Right lung (tissue), 10 donors: ENCODE measurements at places on chromosomes 6 and 20. TPM values are rescaled to one million over a fixed set of nuclear protein-coding genes. Genes with fewer than 3 reads are reported as not detected.

Gene CCDC167
- polyA plus RNA-seq = 22.4 TPM

Gene SPATS1
- polyA plus RNA-seq = not detected

Gene LIME1
- 2.9 TPM for polyA plus RNA-seq

- no peak for DNase-seq
These were observed 120.2 kb upstream of the CLDN20 start for GRCh38 chr6:155143578-155144106.

Gene RCAN2
- 2.9 TPM for polyA plus RNA-seq

GRCh38 chr6:3484192-3484591, 27.3 kb upstream of the SLC22A23 start:
- DNase-seq = no peak

GRCh38 chr6:150541576-150541975, 58.1 kb upstream of the PLEKHG1 start:
- DNase-seq = no peak

Gene ECT2L
- polyA plus RNA-seq = 1.8 TPM

Gene WFDC12
- not detected for polyA plus RNA-seq

DNA sequence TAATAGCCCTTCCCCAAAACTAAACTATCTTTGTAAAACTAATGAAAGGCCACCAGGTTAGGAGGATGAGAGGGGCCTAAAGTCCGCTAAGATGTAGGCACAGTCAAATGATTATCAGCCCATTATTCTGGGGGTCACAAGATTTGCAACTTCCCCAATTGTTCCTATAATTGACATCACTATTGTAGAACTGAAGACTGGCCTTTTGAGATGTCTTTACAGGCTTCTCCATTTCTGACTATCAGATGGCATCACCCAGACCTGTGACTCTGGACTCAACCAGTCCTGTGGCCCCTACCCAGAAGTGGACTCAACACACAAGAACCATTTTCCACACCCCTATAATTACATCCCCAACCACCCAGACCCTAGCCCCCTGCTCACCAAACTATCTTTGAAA, 61.5 kb upstream of the MAP7 start:
- DNase-seq = no peak

DNA sequence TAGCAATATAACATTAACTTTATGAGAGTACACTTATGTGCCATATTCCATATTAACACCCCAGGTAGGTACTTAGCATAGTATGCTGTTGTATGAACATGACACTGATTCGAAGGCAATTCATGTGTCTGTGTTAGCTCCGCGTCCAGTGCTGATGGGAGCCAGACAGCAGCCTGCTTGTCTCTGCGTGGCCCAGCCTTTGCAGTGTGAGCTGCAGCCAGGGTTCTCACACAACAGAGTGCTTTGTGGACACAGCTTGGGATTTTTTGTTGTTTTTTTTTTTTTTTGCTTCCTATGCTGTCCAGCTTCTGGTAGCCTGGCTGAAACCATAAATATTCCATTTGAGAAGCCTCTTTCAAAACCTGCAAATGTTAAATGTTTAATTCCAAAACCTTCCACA, 350.9 kb downstream of the SMOC2 start:
- DNase-seq = no peak

DNA sequence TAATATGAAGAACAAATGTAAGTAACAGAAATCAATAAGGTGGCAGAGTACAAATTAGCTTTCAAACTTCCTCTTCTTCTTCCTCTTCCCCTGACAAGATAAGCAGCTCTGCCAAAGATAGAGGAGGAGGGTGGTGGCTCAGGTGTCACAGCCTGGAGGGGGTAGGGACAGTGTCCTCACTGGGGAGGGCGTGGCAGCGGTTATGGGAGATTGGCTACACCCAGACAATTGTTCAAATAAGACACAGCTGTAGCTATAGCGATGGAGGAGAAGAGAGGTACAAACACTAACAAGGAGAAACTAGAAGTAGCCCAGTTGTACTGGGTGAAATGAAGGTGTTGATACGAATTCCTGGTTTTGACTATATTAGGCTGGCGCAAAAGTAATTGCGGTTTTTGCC, 198.5 kb downstream of the TBXT start:
- DNase-seq = no peak

DNA sequence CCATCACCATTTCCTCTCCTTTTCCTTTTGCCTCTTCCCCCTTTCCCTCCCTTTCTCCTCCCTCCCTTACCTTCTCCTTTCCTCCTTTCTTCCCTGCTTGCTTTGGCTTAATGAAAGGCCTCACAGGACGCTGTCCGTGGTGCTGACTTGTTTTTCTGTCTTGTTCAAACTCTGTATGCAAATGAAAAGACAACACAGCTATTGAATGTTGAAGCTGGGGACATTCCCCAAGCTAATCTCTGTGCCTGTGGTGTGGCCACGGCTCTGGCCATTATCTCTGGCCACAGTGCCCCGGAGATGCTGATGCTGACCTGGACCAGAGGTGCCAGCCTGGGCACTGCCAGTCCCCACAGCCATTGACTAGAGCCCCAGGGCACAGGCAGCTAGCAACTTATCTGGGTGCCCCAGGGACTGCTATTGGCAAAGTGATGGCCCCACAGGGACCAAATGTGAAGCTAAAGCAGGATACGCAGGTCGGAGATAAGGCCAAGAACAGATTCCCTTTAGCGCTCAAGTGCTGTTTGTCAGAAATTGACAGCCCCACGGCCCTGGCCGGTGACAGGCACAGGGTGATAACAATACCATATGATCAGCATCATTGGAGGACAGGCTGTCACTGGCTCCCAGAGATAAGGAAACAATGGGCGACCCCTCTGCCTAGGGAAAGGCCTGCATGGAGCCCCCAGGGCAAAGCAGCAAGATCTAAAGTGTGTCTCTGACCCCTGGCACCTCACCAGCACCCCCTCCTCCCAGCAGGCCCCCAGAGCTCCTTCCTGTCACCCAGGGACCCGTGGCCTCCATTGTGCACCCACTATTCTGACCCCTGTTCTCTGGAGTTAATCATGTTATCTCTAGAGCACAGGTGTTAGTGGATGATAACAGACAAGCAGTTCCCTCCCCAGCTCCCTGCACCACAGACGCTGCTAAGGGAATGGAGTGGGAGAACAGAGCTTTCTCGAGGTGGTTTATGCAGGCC, 31.6 kb upstream of the SLC32A1 start:
- peak; percentile 50 for DNase-seq

DNA sequence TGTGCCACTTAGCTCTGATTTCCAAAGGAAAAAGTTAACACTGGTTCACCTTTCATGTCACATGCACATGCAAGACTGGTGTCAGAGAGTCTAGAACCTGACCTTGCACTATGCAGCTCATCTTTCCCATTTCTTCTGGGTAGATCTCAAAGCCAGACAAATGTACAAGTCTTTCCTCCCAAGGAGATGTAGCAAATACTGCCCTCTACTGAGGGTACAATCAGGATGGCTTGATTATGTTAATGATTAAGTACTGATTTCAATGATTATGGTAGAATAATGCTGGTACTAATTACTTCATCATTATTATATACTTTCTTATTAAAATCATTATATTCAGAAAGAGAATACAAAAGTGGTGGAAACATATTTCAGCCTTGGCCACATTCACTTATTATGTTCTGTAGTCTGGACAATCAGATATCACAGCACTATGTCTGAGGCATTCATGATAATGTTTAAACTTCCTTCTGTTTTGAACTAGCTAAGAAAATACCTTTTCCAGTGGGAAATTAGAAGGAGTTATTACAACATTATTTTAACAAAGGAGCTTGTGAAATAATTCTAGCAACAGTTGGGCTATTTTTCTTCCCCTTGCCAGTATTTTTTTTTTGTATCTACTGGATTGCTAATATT, 68.5 kb upstream of the FOXO3 start:
- DNase-seq = peak; percentile 20

GRCh38 chr6:39266782-39267355, 37.6 kb upstream of the KCNK5 start:
- DNase-seq = no peak

Gene MKKS
- 28.6 TPM for polyA plus RNA-seq
